IMR-90 (cell line): ENCODE measurements at places on chromosomes 1 and 21.

DNA sequence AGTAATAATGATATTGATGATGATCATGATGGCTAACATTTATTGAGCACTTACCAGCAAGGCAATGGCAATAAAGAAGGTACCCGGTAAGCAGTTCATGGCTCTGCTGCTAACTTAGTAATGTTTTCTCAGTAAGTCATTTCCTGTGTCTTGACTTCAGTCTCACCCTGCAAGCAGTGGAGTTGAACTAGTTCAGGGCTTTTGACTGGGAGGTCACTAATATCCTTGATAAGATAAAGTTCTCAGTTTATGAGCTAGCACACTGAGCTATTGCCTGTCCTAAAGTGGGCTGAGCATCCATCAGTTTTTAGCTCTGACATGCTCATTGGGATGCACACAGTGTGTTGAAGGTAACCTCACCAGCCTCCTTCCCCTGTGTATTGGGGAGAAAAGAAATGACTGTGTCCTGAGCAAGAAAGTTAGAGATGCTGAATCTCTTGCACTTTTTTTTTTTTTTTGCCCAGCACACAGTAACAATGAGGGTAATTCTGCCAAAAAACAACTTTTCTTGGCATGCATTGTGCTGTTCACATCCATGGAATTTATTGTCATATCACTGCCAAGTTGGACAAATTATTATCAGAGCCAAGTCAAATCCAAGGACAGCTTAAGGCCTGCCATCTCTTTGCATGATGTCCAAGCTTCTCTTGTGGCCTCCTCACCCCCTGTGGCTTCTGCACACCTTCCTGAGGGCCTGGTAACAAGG, 55.5 kb upstream of the GADD45A start:
- DNase-seq, result no peak

GRCh38 chr1:24058671-24059455, 53.1 kb downstream of the MYOM3 start:
- DNase-seq, result no peak

GRCh38 chr1:30708361-30708728, 15.0 kb downstream of the MATN1 start:
- DNase-seq, result no peak

DNA sequence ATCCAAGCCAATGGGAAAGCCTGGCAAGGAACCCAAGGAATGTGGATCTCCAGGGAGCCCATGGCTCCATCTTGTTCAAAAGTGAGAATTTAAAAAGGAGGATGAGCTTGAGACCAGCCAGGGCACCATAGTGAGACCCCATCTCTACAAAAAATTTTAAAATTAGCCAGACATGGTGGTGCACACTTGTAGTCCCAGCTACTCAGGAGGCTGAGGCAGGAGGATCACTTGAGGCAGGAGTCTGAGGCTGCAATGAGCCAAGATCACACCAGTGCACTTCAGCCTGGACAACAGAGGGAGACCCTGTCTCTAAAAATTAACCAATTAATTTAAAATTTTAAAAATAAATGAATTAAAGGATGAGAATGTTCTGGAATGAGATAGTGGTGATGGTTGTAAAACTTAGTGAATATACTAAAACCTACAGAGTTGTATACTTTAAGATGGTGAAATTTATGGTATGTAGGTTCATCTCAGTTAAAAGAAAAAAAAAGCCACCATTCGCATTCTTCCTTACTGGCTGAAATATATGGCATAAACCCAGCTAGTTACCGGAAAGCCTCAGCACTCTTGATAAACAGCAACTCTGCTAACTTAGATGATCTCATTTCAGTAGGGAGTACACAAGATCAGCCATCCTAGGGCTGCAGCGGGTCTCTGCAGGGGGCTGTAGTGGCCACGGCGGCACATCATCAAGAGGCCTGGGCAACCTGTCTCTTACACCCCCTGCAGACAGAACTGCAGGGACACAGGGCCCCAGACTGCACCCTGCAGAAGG, 48.3 kb upstream of the H6PD start:
- DNase-seq, result peak; percentile 87

DNA sequence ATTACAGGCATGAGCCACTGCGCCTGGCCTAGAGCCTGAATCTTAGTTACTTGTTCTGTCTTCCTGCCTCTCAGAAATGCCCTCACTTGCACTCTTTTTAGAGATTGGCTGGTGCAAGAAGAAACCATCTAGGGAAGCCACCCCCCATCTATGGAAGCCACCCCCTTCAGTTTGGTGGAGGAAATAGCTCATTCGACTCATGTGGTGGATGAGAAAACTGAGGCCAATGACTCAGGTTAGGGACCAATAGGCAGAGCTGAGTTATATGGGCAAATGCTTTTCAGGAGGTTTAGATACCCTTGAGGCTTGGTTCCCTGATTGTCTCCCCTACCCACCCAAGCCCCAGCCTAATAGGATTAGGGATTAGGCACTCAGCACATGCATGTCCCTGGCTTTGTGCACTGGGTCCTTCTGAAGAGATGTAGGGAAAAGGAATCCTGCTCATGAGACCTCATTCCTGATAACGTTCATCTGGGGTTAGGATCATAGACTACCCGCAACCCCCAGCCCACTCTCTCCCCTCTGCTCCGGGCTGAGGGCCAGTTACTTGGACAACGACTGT, 77.1 kb downstream of the PAX7 start:
- no peak for DNase-seq

- no peak for DNase-seq
Measured at GRCh38 chr21:36695671-36696389, 3.1 kb upstream of the SIM2 start.

- DNase-seq, result no peak
Measured at GRCh38 chr1:43441166-43441893, 12.4 kb downstream of the HYI start.

GRCh38 chr1:170967042-170967910, 31.9 kb downstream of the MROH9 start:
- peak; percentile 63 for DNase-seq

DNA sequence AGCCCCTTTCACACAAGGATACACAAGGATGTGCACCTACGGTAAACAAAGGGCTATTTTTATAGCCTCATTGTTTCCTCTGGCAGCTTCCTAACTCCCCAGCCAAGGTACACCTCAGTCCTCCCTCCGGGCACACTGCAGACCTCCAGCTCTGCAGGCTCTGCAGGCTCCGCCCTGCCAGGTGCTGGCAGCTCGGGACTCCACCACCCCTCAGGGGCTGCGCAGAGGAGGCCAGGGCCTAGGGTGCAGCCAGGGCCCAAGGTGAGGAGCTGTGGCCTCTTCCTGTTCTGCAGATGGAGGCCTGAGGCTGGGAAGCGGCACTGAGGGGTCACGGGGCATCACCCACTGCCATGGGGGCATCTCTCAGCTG, 19.8 kb upstream of the CLSTN1 start:
- DNase-seq, result no peak

DNA sequence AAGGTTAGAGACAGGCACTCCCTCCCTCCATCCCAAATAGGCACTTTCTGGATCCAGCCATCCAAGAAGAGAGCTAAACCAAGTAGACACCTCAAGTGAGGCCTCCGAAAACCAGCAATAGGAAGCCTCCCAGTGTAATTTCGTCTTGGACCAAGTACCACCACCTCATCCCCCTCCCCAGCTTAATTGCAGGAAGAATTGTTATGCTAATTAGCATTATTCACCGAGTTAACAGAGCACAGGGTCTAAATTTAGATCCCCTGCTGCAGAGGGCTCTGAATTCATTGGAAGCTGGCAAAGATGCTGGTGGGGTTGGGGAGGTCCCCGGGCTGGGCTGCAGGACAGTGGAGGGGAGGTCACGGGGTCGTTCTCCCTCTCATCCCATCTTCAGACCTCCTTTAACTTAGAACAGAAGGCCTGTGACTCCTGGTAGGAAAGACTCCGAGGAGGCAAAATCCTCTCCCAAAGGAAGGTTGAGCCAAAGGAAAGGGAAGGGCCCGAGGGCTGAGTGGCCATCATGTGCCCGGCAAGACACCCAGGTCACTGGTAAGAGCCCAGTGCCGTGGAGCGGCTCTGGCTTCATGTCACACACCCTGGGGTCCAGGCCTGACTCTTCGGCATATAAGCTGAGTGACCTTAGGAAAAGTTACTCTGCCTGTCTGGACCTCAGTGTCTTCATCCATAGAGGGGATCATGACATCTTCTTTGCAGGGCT, 209.2 kb upstream of the GRIK3 start:
- no peak for DNase-seq

DNA sequence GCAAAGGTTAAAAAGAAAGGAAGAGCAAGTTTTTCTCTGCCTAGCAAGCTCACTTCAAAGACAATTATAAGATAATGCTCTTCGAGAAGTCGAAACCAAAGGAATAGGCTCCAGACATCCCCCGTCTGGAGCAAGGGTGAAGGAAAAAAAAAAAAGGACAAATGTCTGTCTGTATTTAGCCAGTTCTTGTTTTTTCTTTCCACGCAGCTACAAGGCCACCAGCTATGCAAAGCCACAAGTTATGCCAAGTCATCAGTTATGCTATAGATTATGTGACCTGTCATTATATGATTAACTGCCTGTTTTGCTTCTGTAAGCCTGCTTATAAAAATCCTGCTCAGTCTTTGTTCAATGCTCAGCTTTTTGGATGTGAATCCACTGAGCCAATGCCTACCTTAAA, 2.4 kb upstream of the THEM5 start:
- DNase-seq, result no peak

GRCh38 chr1:53366901-53367502, 39.1 kb upstream of the LRP8 start:
- DNase-seq, result no peak

DNA sequence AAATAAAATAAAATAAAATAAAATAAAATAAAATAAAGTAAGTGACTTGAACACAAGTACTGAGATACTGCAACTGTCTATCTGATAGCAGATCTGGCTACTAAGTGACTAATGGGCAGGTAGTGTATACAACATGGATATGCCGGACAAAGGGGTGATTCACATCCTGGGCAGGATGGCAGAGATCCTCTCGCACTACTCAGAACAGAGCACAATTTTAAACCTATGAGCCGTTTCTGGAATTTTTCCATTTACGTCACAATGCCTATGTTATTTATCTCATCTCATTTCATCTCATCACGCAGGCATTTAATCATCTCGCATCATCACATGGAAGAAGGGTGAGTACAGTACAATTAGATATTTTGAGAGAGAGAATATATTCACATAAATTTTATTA, 233.3 kb upstream of the COA6 start:
- DNase-seq, result peak; percentile 92

DNA sequence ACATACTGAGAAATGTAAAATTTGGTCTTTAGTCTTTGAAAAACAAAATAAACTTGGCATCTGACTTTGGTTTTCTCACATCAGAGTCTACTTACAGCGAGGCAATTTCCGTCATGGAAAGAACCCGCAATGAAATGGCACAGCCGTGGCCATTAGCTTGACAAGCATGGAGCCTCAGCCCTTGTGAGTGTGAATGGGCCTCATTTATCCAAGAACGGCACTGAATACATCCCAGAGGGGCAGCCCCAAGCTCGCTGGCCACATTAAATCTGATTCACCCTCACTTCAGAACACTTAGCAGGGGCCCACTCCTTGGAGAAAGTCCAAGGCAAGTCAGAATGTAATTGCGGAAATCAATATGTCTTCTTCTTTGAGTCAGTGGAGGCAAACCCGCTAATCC, 64.8 kb downstream of the ERG start:
- no peak for DNase-seq

DNA sequence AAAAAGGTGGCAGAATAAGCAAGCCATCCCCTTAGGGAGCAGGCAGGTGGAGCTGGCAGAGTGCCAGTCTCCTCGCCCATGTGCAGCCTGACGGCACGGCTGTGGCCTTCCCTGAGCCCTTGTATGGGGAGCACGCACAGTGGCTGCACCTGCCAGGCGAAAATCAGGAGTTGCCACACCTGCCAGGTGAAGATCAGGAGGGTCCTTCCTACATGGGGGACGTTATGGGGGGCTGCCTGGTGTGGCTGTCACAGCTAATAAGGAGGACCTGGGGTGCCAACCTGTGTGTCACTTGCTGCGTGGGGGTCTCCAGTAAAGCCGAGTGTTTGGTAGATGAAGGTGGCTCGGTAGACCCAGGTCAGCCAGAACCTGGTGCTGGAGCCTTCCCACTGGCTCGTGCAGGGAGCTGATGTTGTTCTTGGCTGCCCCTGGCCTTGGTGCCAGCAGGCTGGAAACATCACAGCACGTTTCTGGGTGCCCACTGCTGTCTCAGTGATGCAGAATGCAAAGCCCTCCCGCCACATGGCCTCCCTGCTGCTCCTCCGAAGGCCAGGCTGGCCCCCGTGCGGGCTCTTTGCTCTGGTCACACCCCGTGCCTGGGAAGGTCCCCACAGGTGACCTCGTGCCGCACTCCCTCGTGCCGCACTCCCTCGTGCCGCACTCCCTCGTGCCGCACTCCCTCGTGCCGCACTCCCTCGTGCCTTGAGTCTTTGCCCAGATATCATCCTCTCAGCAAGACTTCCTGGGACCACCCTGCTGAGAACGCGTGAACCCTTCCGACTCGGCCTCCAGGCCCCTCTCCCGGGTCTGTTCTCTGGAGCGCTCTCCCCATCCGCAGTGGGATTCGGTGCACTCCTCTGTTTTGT, 55.4 kb downstream of the SLC37A1 start:
- DNase-seq, result no peak

GRCh38 chr1:228471762-228472398, 15.3 kb upstream of the RNF187 start:
- DNase-seq, result peak; percentile 44

DNA sequence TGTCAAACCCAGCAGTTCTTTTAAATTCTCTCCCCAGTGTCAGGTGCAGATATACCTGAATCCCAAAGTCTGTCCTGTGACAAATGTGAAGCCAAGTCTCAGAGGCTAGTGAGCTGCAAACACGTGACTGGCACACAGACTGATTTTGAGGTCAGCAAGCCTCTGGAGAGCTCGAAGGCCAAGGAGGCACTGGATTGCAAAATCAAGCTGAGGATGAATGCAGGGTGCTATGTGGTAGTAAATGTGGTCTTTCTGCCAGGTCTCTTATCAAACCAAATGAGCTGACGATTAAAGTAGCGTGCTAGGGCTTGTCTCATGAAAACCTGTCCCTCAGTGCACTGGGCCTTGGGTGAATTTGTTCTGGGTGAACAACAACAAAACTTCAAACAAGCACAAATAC, 20.6 kb downstream of the GPR3 start:
- no peak for DNase-seq
